ENCODE measurements at places on chromosomes 5 and 9. TPM values are rescaled to one million over a fixed set of nuclear protein-coding genes. Genes with fewer than 3 reads are reported as not detected.

- DNase-seq = no peak
Observed at GRCh38 chr5:142245786-142246185, 79.0 kb downstream of the SPRY4 start.

The C1QTNF2 gene
- 0.21 TPM for total RNA-seq

GRCh38 chr9:16074963-16075362 lies 522.1 kb downstream of the CCDC171 start:
- DNase-seq = no peak

GRCh38 chr5:1246711-1247431 lies 21.7 kb downstream of the SLC6A18 start:
- DNase-seq = no peak

The PCDHGA4 gene
- total RNA-seq = 2.9 TPM

- DNase-seq = no peak
Observed at GRCh38 chr5:148976569-148977381, 86.1 kb downstream of the SH3TC2 start.

The LCN9 gene
- total RNA-seq = not detected

The TSTD2 gene
- 13.5 TPM for total RNA-seq

Measured in suprapubic skin (tissue), 4 donors.